Skeletal muscle cell (primary cell): ENCODE measurements at places on chromosomes 6 and 20.

GRCh38 chr6:84508981-84509380 lies 255.4 kb downstream of the TBX18 start:
- DNase-seq: no peak

DNA sequence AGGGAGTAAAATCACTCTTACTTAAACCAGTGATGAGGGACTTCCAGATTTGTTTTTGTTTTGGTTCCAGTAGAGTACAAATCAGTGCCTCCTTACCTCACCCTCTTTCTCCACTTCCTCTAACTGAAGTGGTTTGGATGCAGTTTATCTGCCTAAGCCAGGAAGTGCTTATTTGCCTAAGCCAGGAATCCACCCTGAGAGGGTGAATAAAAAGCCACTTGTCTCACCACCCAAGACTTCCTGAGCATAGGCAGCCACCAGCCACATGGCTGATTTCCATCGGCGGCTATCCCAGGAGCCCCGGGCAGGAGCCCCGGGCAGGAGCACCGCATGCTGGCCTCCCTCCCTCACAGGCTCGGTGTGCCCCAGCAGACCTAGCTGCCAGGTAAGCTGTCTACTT lies 12.0 kb downstream of the LRP11 start:
- DNase-seq: no peak

DNA sequence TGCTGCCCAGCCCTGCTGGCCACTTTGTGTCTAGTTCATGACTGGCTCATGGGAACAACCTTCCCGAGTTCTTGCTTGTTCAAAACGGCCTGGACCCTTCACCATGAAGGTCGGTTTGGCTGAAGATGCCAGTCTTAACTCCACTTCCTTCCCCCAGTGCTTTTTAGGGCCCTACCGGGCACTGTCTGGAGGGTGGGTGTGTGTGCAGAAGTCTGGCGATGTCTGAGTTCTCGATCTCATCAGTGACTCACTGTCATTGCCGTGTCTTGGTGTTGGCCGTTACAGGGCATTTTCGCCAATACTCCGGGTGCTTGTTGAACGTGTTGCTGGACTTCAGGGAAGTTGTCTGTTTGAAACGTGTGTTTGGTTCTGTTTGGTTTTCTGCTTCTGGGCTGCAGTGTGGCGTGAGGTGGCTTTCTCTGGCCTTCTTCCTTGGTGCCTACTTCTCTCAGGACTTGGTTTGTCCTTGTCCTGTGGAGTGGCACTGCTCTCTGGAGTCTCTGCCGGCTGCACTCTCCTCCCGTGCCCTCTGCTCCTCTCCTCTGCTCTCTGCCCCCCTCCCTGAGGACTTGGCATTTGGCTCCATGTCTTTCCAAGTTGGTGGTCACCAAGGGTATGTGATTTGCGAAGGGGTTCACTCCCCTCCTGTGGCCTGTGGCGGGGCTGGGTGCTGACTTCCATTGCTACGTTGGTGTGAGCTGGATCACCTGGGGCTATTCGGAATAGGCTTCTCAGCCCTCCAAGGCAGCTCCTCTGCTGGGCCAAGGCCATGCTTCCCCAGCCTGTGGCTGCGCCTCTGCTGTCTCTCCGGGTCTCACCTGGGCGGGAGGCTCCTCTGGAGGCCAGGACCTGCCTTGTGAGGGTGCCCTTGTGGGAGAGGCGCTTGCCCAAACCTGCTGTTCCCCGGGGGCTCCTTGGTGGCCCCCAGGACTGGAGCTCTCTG lies 38.2 kb downstream of the PYGB start:
- no peak for DNase-seq

GRCh38 chr6:38100380-38100779 lies 280.9 kb downstream of the ZFAND3 start:
- DNase-seq: no peak

DNA sequence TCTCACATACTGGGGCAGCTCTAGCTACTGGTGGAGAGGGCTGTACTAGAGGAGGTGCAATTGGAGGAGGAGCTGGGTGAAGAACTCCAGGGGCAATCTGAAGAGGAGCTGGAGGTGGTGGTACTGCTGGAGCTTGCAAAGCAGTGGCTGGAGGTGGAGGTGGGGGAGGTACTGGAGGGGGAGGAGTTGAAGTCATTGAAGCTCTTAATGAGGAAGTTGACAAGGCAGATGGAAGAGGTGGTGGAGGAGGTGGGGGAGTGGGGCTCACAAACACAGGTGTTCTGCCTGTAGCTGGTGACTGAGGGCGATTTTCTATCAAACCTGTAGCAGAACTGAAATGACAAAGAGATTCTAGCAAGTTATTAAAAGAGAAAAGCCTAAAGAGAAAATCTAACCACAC lies 77.6 kb downstream of the WASF1 start:
- no peak for DNase-seq

DNA sequence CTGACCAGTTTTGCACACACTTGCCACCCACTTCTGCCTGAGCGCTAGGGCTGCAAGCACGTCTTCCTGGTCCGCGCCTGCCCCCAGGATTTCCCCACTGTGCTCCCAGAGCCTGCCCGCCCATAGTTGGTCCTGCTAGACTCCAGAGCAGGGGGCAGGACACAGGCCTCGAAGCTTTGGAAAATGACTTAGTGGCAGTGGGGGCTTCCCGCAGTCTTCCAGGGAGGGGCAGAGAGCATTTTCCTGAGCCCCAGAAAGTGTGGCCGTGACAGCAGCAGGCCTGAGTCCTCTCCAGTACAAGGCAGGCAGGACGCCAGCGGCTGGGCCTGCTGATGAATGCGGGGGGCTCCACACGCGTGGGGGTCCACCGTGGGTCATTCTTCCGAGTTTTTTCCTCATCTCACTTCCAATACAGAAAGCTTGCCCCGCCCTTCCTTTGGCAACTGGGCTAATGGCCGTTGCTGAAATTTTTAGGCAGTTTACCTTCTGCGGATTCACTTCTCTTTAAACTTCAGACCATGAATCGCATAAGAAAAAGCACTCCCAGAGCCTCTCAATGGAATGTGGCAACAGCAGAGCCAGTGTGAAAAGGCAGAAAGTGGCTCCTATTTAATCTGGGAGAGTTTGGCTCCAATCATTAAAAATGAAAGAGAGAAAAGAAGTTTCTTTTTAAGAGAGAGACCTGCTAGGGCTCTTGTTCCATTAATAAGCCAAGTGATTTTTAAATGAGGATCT lies 383.8 kb downstream of the CDH4 start:
- no peak for DNase-seq

DNA sequence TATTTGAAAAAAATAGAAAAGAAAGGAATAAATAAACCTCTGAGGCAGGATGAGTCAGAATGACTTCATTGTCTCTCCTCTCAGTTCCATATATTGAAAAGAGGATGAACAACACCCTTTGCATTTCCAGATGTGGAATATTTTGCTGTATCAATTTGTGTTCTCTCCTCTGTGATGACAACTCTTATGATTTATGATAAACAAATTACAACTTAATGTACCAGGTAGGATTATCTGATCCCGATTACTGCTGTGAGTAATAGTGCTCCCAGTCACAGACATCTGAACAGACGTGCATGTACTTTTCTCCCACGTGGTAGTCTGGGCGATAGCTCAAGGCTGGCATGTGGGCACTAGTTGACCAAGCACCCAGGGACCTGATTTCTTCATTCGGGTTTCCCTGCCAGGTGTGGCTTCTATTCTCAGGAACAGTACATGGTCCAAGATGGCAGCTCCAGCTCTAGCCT lies 142.1 kb upstream of the SULF2 start:
- peak; percentile 25 for DNase-seq

- no peak for DNase-seq
These were observed 28.6 kb upstream of the PKHD1 start for GRCh38 chr6:52115891-52116604.

- no peak for DNase-seq
These were observed 49.3 kb downstream of the GFRA4 start for GRCh38 chr20:3613821-3614440.

- no peak for DNase-seq
These were observed 66.5 kb downstream of the NOX3 start for GRCh38 chr6:155389130-155389529.

- no peak for DNase-seq
These were observed 65.3 kb upstream of the JAG1 start for GRCh38 chr20:10739134-10739533.

DNA sequence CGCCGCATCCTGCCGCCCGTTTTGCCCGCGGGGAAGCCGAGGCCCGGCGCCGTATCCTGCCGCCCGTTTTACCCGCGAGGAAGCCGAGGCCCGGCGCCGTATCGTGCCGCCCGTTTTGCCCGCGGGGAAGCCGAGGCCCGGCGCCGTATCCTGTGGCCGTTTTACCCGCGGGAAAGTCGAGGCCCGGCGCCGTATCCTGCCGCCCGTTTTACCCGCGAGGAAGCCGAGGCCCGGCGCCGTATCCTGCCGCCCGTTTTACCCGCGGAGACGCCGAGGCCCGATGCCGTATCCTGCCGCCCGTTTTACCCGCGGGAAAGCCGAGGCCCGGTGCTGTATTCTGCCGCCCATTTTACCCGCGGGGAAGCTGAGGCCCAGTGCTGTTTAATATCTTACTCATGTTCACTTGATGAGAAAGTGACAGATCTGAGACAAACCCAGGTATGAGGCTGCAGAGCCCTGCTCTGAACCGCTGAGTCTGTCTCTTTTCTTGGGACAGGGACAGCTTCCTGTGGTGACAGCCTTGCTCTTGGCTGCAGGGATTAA lies 129.4 kb downstream of the CDH26 start:
- no peak for DNase-seq

GRCh38 chr6:10722570-10722819 lies 375 bp upstream of the TMEM14C start:
- no peak for DNase-seq

DNA sequence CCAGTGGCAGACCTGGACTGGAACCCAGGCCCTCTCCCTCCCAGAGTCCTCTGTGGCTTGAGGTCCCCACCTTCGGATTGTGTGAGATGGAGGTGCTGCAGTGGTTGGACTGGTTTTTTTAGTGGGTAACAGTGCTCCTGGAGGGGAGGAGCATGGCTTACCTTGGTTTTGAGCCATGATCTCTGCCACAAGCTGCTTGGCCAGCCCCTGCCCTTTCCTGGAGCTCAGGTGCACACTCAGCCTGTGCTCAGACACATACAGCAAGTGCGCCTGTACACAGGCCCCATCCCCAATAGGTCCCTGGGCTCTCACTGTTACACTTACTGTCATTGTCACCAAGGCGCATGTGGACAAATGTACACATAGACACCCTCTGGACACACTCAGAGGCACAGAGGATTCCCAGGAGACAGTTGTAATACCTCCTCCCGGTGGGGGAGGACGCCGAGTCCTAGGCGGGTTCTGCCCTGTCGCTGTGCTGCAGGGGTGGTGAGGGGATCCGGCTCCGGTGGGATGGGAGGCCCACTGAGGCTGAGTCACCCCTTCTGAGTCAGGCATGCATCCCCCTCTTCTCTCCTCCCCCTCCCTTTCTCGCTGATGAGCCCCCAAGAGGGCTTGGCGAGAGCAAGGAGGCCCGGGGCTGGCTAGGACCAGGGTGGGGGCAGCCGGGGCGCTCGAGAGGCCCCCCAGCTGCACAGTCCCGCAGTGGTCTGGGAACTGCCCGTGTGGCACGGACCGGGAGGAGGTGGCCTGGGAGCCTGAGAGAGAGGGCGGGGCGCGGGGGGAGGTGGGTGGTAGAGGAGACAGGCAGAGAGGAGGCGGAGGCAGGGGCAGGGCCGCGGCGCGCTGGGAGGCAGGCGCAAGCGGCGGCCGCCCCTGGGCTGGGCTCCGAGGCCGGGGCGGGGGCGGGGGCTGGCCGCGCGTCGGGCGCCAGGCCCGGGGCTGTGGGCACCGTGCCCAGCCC lies 522 bp upstream of the EPB41L1 start:
- DNase-seq: no peak

DNA sequence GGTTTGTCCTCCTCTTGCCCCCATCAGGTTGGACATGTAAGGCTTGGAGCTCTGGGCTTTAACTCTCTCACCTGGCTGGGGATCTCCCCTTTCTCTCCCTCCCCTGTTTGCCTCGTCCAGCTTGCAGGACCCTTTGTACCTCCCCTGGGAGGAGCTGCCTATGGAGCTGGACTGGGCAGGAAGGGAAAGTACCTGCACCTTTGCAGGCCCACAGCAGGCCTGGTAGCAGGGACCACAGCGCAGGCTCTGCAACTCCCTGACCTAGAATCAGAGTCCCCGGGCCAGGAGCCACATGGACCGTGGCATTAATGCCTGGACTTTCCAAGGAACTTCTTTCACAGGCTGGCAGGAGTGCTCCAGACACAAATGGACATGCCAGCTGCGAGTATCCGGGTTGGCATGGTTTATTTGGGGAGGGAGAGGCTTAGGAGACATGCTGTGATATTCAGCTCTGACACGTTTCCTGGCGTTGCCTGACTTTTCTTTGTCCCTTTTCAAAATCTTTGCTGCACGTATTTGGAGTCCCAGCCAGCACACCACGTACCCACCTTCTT lies 268.5 kb upstream of the EXOC2 start:
- DNase-seq: no peak

- no peak for DNase-seq
These were observed 66.7 kb upstream of the RIPOR2 start for GRCh38 chr6:25002326-25003091.
